ENCODE measurements at places on chromosomes 16 and 17.

GRCh38 chr16:11836650-11837244 lies 14.6 kb downstream of the RSL1D1 start:
- no peak for DNase-seq

GRCh38 chr17:81527591-81528383 lies at the start of gene FSCN2:
Gene FSCN2, plus strand, starts transcription at chr17:81528377. Its CDS starts 155 bp downstream, at chr17:81528532.
- DNase-seq, result no peak

GRCh38 chr17:77631307-77631706 lies 327.2 kb upstream of the TNRC6C start:
- DNase-seq, result no peak

DNA sequence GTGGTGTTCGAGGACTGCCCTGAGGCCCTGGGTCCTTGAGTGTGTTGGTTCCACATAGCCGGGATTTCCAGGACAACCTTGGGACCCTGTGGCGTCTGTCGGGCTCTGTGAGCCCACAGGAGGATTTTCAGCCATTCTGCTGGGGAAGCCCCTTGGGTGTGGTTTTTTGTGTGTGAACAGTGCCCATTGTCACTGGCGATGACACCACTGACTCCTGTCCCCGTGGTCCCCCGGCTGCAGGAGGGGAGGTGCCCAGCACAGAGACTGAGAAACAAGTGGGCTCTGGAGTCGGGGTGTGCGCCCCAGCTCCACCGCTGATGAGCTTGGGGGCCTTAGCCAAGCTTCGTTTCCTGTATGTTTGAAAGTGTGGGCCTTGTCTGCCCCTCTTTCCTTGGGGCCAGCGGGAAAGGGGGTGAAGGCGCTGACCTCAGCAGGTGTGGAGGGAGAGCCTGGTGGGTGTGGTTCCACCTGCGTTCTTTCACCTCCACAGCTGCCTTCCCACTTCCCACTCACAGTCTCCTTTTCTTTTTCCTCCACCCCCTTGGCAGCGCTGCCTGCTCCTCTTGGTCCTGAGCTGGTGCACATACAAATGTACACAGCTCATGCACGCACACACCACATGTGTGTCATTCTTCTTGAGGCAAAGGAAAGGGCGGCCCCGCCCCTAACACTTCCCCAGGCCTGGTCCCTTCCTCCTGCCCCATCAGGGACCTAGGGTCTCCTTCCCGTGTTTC lies 16.1 kb downstream of the MGRN1 start:
- no peak for DNase-seq

DNA sequence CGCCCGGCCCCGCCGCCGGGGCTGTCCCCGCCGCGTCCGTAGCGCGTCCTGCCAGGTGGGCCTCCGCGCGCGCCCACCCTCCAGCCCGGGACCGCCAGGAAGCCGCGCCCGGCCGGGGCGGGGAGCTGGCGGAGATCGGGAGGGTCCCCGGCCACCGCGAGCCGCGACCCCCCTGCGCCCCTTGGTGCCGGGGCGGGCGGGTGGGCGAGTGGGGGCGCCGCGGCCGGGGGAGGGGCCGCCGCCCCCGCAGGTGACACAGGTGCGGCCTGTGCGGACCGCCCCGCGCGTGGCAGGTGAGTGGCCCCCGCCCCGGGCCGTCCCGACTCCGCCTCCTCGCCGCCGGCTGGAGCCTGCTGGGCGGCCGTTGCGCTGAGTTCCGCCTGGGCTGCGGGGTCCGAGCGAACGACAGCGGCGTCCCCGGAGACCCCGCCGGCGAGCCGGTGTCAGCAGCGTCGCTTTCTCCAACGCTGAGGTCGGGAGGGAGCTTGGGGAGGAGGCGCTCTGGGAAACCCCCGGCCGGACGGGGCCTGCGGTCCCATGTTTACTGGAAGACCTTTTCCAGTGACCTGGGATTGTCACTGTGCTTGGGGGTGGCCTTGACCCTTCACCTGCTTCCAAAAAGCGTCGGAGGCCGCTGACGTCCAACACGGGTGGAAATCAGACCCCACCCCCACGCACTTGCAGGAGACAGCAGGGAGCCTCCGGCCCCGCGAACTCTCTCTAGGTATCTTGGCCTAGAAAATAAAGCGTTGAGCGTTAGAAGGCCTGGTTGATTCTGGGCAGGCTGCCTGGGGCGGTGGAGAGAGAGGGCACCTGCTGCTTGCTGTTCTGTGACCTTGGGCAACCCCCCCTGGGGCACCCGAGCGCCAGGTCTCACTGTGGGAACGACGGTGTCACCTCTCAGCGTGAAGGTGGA lies 542 bp downstream of the KLHL36 start:
- DNase-seq, result peak; percentile 34

DNA sequence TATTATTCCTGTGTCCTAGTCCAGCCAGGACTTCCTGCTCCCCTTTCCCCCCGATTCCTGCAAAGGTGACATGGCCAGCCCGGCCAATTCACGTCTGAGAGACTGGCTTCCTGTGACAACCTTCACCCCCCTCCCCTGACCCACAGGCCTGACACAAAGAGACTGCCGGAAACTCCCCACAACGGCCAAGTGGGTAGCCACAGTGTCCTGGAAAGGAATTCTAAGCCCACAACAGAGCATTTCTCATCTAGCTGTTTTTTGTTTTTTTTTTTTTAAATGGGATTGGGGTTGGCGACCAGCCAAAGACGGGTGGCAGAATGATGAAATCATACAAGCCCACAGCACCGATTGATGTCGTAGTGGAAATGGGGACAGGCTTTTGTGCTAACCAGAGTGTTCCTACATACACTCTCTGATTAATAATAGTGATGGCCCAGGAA lies 2.8 kb upstream of the XAF1 start:
- peak; percentile 12 for DNase-seq

DNA sequence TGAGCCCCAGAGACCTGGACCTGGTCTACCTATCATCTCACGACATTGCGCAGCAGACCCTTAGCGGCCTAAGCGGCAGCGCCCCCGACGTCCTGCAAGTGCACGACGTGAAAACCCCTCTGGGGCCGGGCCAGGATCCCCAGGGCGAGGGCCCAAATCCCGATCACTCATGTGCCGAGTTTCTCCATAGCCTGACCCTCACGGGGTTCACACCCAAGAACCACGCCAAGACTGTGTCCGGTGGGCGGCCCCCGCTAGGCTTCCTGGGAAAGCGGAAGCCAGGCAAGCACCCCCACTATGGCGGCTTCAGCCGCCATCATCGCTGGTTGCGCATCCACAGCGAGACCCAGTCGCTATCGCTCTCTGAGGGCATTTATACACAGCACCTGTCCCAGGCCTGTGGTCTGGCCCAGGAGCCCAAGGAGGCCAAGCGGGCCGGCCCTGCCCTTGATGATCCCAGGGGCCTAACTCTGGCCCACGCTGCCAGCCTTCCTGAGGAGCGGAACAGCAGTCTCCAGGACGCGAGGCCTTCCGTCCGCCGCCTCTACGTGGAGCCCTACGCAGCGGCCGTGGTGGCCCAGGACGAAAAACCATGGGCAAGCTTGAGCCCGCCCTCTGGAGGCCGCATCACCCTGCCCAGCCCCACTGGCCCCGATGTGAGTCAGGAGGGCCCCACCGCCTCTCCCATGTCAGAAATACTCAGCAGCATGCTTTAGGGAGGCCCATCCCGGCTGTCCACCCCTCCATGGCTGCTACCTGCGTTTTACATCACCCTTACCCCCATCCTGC lies 82.8 kb upstream of the NOG start:
- DNase-seq, result no peak

DNA sequence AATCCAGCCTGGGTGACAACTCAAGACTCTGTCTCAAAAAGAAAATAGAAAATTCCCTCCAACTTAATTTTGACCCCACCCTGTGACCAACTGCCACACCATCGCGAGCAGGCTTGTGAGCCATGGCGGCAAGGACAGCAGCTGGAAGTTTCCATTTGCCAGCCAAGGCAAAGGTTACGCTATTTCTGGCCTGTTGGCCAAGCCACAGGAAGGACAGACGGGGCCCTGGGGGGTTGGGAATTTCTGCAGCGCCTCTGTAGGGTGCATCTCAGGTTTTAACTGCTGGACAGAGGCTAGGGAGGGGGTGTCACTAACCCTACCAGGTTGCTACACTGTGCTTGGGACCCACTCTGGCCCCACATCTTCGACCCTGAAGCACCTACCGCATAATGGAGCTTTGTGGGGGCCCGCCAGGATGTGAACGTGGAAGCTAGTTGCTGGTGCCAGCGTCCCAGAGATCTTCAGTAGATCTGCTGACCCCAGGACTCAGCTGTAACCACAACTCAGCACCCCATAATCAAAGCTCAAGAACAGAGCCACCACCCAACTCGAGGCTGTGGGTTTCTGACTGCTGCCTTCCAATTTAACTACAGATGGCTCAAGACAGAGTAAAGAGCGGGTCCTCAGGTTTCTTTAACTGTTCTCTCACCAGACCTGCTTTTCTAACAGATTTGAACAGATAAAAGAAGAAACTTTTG lies 10.9 kb downstream of the KIFC3 start:
- DNase-seq, result no peak

Measured in stimulated activated CD8-positive, alpha-beta memory T cell treated with anti-CD3 and anti-CD28 coated beads, Interleukin-15, amount 100 ng/mL, for 48 hours (primary cell).